Upper lobe of left lung (tissue), 6 donors: ENCODE measurements at places on chromosomes 11 and 22. TPM values are rescaled to one million over a fixed set of nuclear protein-coding genes. Genes with fewer than 3 reads are reported as not detected.

DNA sequence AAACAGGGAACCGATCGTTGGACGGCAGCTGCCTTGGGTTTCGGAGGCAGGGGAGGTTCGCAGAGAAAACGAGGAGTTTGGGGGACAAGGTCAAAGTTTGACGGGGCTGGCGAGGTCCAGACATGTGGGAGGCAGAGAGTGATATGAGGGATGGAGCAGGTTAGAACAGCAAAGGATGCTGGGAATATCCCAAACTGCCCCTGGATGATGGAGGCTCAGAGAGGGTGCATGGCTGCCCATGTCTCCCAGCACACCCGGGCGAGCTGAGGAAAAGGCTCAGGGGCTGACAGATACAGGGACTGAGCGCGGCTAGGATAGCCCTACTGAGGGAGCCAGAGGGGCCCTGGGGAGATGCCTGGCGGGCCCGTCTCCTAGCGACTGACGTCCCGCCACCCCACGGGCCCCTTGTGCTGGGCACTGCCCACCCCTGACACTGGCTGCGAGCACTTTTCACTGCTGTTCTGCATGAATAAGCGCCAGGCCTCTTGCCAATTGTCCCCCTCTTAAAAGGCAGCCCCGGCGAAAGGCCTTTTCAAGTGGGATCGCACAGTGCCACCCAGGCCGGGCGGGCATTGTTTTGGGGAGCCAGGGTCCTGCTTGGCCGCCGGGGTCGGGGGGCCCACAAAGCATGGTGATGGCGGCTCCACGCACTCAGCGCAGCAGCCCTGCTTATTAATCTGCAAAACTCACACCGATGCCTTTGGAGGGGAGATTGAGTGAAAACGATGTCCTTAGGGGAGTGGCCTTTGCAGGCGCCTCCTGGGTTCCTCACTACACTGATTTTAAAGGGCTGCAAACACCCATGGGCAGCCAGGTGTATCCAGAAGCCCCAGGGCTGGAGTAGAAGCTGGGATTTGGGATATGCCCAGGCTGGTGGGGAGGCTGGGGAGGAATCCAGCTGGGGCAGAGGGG lies 90.0 kb upstream of the LINC01488 start:
- no peaks in the 10 kb centered on the region for H3K36me3 ChIP-seq
- no peaks in the 10 kb centered on the region for H3K27me3 ChIP-seq
- peak; percentile 77 for DNase-seq
- no peak overlapping the region for H3K4me3 ChIP-seq

GRCh38 chr11:29161191-29161590 lies 855.6 kb downstream of the KCNA4 start:
- no peaks in the 10 kb centered on the region for H3K36me3 ChIP-seq
- H3K4me3 ChIP-seq = no peak overlapping the region
- no peaks in the 10 kb centered on the region for H3K27me3 ChIP-seq
- DNase-seq = no peak
- no peak overlapping the region for H3K27ac ChIP-seq

- peak; percentile 5 for DNase-seq
- no peaks in the 10 kb centered on the region for H3K4me1 ChIP-seq
- H3K27ac ChIP-seq = no peak overlapping the region
- no peaks in the 10 kb centered on the region for H3K27me3 ChIP-seq
- H3K4me3 ChIP-seq = no peak overlapping the region
These were observed 77.7 kb downstream of the BRD1 start for GRCh38 chr22:49749885-49750510.

CST6 gene
- 12.6 TPM for total RNA-seq

DNA sequence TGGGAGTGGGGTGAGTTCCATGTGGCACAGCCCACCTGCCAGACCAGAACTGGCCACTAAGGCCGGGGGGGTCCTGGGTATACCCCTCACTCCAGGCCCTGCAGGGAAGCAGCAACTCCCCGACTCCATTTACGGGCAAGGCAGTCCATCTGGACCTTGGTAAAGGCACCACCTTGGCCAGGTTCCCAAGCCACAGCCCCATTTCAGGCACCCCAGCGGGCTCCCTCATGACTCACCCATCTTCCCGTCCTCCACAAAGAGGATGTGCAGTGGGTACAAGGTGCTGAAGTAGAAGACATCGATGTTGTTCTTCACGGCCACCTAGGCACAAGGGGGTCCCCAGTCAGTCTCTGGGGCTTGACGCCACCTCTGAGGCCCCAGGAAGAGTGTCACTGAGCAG lies 15.7 kb upstream of the RASL10A start:
- peaks cover 78% of the 10 kb centered on the region for H3K36me3 ChIP-seq
- H3K4me3 ChIP-seq = no peak overlapping the region
- no peak overlapping the region for H3K27ac ChIP-seq

OVOL1 gene
- 2.2 TPM for total RNA-seq

KCNJ1 gene
- total RNA-seq = not detected

- H3K27ac ChIP-seq = no peak overlapping the region
- H3K4me1 ChIP-seq = peaks cover 17% of the 10 kb centered on the region
- H3K4me3 ChIP-seq = peak overlapping the region; percentile 13
- DNase-seq = no peak
These were observed 132.6 kb upstream of the HSD17B12 start for GRCh38 chr11:43547889-43548381.

CRYBB2 gene
- total RNA-seq = not detected

DNA sequence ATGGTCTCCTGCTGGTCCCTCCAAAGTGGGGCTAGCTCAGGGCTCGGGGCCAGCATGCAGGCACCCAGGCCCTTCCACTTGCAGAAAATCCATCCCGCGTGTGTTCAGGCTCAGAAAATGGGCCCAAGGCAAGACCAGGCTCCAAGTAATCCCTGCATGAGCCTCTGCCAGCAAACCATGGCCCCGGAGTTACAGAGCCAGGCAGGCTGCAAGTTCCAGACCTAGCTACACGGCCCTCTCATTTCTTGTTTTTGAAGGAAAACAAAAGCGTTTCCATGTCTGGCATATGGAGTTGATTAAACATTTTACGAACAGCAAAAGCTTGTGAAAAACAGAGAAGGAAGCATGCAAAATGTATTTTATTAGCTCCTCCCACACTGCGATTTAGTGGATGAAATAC lies 29.7 kb downstream of the KIAA0930 start:
- H3K36me3 ChIP-seq = peaks cover 14% of the 10 kb centered on the region
- no peak for DNase-seq
- no peaks in the 10 kb centered on the region for H3K27me3 ChIP-seq
- H3K4me1 ChIP-seq = peaks cover 22% of the 10 kb centered on the region

DNA sequence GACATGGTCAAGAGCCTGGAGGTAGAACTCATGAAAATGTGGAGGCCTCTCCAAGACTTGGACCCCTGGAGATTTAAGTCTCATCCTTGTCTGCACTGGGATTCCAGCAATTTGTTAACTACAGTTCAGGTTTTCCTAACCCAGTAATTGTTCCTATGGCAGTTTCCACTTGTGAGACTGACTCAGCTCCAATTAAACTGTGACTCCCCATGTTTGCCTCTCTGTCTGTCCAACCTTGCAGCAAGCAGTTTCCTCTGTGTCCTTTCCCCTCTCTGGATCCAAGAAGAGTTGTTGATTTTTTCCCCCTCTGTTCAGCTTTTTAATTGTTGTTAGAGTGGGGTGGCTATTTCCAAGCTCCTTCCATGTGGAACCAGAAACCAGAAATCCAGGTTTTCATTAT lies 16.2 kb upstream of the ARHGAP20 start:
- H3K36me3 ChIP-seq = no peaks in the 10 kb centered on the region
- H3K4me3 ChIP-seq = no peak overlapping the region
- H3K27ac ChIP-seq = no peak overlapping the region

TENM4 gene
- total RNA-seq = 1.5 TPM

TPCN2 gene
- total RNA-seq = 61.8 TPM

DNA sequence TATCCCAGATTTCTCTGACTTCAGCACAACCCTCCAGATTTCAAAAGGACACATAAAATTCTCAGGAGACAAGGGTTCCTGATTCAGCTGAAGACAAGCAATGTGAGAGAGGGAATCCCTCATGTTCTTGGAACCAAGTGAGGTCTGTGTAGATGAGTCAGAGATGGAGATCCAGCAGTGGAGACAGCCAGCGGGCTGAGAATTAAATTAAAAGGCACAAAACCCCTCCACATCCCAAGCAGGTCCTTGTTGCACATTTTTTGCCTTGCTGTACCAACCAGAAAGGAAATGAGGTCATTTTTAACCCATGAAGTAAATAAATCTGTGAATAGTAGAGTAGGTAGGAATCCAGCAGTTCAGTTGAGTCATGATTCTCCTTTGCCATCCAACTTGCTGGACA lies 9.7 kb downstream of the MTNR1B start:
- no peaks in the 10 kb centered on the region for H3K27me3 ChIP-seq
- no peak for DNase-seq
- no peak overlapping the region for H3K27ac ChIP-seq
- H3K4me1 ChIP-seq = no peaks in the 10 kb centered on the region

SPDYC gene
- total RNA-seq = not detected

GRCh38 chr11:129698212-129698611 lies 117.4 kb upstream of the TMEM45B start:
- H3K36me3 ChIP-seq = no peaks in the 10 kb centered on the region
- H3K4me1 ChIP-seq = peaks cover 6% of the 10 kb centered on the region
- no peak overlapping the region for H3K4me3 ChIP-seq
- no peak for DNase-seq
- H3K27ac ChIP-seq = no peak overlapping the region
- no peaks in the 10 kb centered on the region for H3K27me3 ChIP-seq

DNA sequence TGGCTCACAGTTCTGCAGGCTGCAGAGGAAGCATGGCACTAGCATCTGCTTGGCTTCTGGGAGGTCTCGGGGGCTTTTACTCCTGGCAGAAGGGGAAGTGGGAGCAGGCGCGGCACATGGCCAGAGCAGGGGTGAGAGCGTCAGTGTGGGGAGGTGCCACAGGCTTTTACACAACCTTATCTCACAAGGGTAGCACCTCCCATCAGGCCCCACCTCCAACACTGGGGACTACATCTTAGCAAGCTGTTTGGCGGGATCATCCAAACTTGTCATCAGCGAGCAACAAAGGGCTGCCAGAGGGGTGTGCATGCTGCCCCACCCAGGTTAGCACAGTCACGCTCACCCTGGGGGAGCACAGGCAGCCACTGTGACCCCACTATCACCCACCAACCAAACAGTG lies 18.9 kb upstream of the YPEL1 start:
- no peaks in the 10 kb centered on the region for H3K27me3 ChIP-seq
- H3K36me3 ChIP-seq = peaks cover 19% of the 10 kb centered on the region
- H3K4me1 ChIP-seq = peaks cover 12% of the 10 kb centered on the region
- no peak overlapping the region for H3K4me3 ChIP-seq
- no peak for DNase-seq

- no peaks in the 10 kb centered on the region for H3K36me3 ChIP-seq
- peaks cover 36% of the 10 kb centered on the region for H3K4me1 ChIP-seq
- no peak for DNase-seq
- no peak overlapping the region for H3K27ac ChIP-seq
These were observed 7.7 kb downstream of the CARD10 start for GRCh38 chr22:37511395-37512104.

DNA sequence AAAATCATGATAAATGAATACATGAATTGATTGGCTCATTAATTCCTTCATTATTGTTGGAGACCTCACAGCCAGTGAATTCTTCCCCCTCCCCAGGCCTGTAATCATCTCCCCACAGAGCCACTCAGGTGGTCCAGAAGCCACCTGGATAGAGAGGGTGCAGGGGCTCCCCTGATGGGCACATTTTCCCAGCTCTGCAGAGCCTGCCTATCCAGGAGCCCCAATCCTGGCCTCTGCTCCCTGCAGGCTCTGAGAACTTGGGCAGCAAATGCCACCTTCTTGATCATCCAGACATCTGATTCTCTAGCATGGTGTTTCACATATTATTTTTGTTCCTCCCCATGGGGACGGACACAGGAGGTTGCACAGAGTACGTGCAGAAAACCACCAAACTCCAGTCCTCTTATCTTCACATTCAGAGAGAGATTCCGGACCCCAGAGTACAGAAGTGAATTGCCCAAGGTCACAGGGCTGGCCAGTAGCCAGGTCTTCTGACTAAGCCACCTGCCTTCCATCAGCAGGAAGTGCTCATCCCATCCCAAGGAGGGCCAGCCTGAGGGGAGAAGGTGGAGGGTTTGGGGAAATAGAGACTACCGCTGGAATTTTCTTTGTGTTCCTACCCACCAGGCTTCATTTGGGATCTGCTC lies 348.0 kb downstream of the BUD13 start:
- no peak for DNase-seq
- no peak overlapping the region for H3K27ac ChIP-seq
- H3K27me3 ChIP-seq = no peaks in the 10 kb centered on the region
- H3K36me3 ChIP-seq = no peaks in the 10 kb centered on the region
- no peaks in the 10 kb centered on the region for H3K4me1 ChIP-seq

- H3K4me3 ChIP-seq = no peak overlapping the region
- H3K27ac ChIP-seq = no peak overlapping the region
- DNase-seq = no peak
- H3K27me3 ChIP-seq = no peaks in the 10 kb centered on the region
- H3K36me3 ChIP-seq = no peaks in the 10 kb centered on the region
These were observed 143.4 kb downstream of the FCHSD2 start for GRCh38 chr11:72998676-72999075.

BEST1 gene
- 18.9 TPM for total RNA-seq

GRCh38 chr11:133679896-133680295 lies 147.6 kb upstream of the OPCML start:
- no peaks in the 10 kb centered on the region for H3K27me3 ChIP-seq
- H3K27ac ChIP-seq = no peak overlapping the region

GRCh38 chr22:46055181-46055875 lies 78.4 kb upstream of the WNT7B start:
- H3K4me1 ChIP-seq = peaks cover 67% of the 10 kb centered on the region
- no peaks in the 10 kb centered on the region for H3K36me3 ChIP-seq
- H3K4me3 ChIP-seq = peak overlapping the region; percentile 79
- DNase-seq = peak; percentile 48
- H3K27ac ChIP-seq = peak overlapping the region; percentile 100

POU2AF1 gene
- total RNA-seq = 5.8 TPM

DNA sequence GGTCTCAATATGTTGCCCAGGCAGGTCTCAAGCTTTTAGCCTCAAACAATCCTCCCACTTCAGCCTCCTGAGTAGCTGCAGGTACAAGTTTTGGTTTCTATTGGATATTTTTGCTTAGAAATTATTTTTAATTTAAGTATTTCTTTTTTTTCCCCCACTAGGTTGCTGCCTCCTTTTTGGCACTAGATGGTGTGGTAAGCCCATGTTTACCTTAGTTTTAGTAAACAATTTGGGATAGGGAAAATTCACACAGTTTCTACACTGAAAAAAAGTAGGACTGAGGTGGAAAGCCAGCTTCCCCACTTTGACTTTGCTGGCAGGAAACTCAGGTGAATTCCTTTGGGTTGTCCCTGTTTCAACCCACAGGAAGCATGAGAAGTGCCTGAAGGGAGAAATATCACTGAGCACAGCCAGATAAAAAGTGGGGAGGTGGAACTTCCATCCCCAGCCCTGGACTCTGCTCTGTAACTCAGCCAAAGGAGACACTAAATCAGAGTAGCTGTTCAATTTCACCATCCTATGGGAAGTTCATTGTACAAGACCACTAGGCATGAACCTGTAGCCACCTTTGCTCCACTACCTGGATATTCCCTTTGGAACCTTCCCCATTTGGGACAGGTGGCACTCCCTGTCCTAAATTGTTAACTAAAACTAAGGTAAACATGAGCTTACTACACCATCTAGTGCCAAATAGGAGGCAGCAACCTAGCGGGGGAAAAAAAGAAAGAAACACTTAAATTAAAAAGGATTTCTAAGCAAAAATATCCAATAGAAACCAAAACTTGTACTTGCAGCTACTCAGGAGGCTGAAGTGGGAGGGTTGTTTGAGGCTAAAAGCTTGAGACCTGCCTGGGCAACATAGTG lies 154.4 kb upstream of the FAT3 start:
- H3K27me3 ChIP-seq = no peaks in the 10 kb centered on the region
- no peak for DNase-seq
- no peak overlapping the region for H3K4me3 ChIP-seq
- H3K36me3 ChIP-seq = no peaks in the 10 kb centered on the region

CNTF gene
- 0.33 TPM for total RNA-seq

GRCh38 chr22:46086577-46087335 lies 63.6 kb upstream of the PPARA start:
- H3K4me1 ChIP-seq = peaks cover 81% of the 10 kb centered on the region
- H3K4me3 ChIP-seq = no peak overlapping the region
- no peaks in the 10 kb centered on the region for H3K27me3 ChIP-seq
- DNase-seq = no peak
- H3K27ac ChIP-seq = peak overlapping the region; percentile 98
